ENCODE measurements at places on chromosomes 12 and 14.

DNA sequence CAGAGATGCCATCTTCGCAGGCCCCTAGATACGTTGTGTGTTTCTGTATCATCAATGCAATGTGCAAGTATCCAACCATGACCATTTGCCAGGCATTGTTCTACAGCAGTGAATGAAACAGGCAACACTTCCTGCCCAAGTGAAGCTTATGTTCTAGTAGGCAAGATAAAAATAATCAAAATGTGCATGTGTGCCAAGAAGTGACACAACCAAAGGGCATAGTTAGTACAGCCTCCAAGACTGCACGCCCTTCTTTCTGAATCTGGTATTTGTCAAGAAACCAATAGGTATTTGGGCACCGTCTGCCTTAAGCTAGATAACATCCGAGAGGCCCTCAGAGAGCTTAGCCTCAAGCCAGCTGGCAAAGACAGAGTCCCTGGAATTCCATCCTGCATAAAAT, 152.0 kb downstream of the TMEM132C start:
- no peak overlapping the region for H3K27ac ChIP-seq
- H3K36me3 ChIP-seq: peaks cover 7% of the 10 kb centered on the region
- H3K4me3 ChIP-seq: no peak overlapping the region
- H3K4me1 ChIP-seq: no peaks in the 10 kb centered on the region
- no peak for DNase-seq
- H3K27me3 ChIP-seq: peaks cover 2% of the 10 kb centered on the region

GRCh38 chr12:98185606-98186005, 329.8 kb upstream of the TMPO start:
- H3K4me1 ChIP-seq: no peaks in the 10 kb centered on the region
- H3K27me3 ChIP-seq: peaks cover 2% of the 10 kb centered on the region
- no peak overlapping the region for H3K4me3 ChIP-seq
- no peaks in the 10 kb centered on the region for H3K36me3 ChIP-seq
- no peak for DNase-seq
- H3K27ac ChIP-seq: no peak overlapping the region

DNA sequence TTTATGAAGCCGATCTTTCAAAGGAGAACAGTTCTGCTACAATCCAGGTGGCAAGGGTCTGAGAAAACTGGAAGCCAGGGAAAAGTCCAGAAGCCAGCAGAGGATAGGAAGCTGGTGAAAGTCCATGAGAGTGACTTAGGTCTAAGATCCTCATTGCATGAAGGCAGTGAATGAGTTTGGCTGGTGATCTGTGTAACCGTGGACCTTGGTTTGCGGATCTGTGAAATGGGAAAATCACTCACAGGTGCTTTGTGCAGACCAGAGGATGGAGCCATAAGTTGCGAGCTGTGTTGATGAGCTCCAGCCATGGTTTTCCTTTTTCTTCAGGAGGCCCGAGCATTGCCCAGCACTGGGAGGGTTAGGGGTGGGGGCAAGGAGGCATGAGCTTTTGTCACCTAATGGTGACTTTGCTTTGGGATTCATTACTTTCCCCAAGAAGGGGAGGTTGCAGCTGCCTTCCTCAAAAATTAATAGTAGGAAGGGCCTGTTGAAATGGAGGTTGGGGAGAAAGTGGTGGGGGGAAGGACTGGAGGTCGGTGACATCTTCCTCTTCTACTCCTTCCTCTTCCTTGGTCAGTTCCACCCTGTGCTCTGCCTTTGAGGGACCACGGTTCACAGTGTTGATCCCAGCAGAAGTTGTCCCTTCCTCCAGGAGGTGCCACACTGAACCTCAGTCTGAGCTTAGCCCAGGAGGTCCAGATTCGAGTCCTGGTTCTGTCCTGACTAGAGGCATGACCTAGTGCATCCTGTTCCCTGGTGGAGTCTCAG, 20.3 kb upstream of the SERPINA6 start:
- no peak for DNase-seq
- no peak overlapping the region for H3K27ac ChIP-seq
- peaks cover 5% of the 10 kb centered on the region for H3K36me3 ChIP-seq
- no peak overlapping the region for H3K4me3 ChIP-seq
- H3K27me3 ChIP-seq: no peaks in the 10 kb centered on the region

DNA sequence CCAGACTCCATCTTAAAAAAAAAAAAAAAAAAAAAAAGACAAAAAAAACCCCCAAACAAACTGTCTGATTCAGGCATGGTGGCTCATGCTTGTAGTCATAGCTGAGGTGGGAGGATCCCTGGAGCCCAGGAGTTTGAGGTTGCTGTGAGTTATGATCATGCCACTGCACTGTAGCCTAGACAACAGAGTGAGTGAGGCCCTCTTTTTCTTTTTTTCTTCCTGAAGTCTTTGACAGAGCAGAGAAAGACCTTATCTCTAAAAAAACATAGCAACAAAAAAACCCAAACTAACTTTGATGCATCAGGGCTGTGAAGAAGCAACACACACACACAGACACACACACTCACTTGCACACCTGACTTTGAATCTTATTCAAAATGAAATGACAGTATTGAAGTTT, 7.7 kb upstream of the AMN1 start:
- peak; percentile 93 for DNase-seq
- peaks cover 2% of the 10 kb centered on the region for H3K27me3 ChIP-seq
- H3K4me1 ChIP-seq: peaks cover 50% of the 10 kb centered on the region

- H3K27ac ChIP-seq: no peak overlapping the region
- no peaks in the 10 kb centered on the region for H3K36me3 ChIP-seq
- no peak for DNase-seq
- H3K4me1 ChIP-seq: peaks cover 14% of the 10 kb centered on the region
- H3K4me3 ChIP-seq: no peak overlapping the region
Observed at GRCh38 chr12:90301561-90302133, 593.0 kb upstream of the ATP2B1 start.
